ENCODE measurements at places on chromosomes 6 and 20.

GRCh38 chr6:169959136-169960002 lies 207.9 kb downstream of the ERMARD start:
- no peak for DNase-seq

- DNase-seq = peak; percentile 71
Observed at GRCh38 chr6:43129434-43130194, 41.5 kb upstream of the SRF start.

DNA sequence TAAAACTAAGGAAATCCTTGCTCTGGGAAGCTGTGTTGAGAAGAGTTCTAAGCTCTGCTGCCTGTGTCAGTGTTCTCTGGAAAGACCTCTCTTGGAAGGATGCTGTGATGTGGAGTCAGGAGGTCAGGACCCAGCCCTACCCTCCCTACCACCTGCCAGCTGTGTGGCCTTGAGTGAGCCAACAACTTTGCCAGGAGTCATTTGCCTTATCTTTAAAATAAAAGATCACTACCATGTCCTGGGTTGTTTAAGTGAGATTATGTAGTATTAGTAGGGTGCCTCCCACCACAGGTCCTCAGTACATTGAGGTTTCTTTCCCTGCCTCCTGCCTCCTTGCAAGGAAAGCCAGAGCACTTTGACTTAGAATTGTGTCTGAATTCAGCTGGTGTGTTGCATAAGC lies 64.9 kb downstream of the FOXO3 start:
- DNase-seq = no peak

DNA sequence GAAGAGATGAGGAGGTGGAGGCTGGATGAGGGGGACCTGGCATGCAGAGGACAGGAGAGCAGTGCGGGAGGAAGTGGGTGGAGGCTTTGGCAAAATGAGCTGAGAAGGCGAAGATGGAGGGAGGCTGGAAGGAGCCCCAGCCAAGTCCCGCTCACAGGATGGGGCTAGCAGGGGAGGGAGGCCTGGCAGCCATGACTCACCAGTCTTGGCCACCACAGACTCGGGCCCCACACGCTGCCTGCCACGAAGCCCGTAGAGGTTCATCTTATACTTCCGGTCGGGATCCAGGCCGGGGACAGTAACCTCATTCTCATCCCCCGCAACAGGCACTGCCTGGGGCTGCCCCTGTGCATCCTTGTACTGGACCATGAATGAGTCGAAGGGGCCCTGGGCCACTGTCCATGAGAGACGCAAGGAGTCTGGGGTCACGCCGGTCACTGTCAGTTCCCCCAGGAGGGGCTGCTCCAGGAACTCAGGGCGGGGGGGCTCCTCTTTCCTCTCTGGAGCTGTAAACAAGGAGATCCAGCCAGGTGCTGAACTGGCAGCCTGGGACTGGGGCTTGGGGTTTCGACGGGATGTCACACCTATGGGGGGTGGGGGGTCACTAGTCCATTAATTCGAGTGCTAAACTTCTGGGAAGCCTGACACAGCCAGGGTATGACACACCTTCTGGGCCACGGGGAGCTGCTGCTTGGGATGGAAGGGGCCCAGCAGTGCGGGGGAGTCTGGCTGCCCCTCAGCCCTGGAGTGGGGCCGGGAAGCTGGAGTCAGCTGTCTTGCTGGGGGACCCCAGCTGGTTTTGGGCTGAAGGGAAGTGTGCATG lies 27.8 kb downstream of the TNXB start:
- DNase-seq = no peak

- DNase-seq = no peak
Observed at GRCh38 chr6:85458782-85459181, 8.9 kb downstream of the NT5E start.

- DNase-seq = no peak
Observed at GRCh38 chr20:49323622-49324238, 45.9 kb upstream of the ZNFX1 start.

DNA sequence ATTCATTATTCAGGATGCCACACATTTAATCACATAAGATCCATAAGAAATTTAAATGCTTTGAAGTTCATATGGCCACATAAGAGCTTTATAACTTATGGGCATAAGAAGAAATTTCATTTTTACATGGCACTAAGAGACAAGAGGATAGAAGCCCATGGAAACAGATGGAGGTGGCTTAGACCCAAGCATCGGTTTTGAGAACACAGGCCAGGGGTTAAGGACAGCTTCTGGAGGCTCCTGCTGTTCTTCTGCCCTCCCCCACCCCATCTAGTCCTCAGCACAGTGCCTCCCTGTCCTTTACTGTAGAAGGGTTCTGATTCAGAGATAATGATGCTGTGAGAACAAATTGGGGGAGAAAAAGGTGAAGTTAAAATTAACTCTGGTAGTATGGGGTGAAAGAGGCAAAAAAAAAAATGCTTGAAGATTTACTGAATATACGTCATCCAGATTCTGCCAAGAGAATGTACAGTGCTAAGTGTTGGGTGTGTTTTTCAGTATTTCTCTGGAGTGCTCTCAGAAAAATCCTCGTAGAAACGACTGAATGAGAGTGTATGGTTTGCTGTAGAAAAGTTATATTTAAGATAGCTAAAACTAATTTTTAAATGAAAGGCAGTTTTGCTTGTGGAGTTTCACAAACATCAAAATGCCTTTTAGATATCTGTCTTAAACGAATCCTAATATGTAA lies 539.7 kb downstream of the QKI start:
- DNase-seq = no peak

- no peak for DNase-seq
Observed at GRCh38 chr20:13613917-13614316, 24.8 kb downstream of the TASP1 start.

DNA sequence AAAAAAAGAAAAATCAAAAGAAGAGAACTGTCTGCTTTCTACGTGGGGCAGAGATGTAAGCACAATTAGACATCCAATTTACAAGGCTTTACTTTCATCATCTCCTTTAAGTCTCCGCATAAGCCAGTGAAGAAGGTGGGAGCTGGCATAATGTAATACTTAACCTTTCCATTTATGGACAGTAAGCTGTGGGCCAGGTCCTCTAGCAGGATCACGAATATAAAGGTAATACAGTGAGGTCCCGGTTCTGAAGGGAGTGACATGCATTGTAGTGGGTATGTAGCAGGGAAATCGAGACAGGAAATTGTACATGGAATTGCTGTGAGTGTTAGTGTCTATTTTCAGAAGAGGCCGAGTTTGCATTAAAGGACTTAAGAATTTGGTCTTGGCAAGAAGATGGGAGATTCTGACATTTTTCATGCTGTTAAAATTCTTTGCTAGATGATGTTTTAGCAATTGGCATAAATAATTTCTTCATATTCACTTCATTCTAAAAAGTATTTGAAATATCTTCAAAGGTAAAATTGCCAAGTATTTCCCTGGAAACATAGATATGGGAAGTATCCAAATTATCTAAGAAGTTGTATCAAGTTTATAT lies 20.4 kb upstream of the POPDC3 start:
- no peak for DNase-seq

- DNase-seq = no peak
Observed at GRCh38 chr6:160789263-160790027, 87.4 kb downstream of the PLG start.

DNA sequence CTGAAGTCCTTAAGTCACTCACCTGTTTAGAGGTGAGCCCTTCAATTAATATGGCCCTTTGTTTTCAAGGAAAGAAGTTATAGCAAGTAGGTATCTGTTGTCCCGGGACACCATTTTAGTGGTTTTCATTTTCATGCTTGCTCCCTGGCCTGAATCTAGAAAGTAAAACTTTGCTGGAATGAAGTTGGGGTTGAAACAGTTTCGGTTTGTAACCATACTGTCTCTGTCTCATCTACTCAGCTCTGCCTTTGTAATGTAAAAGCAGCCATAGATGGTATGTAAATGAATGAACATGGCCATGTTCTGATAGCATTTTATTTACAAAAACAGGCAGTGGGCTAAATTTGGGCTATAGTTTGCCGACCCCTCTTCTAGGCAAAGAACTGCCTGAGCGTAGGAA lies 64.9 kb upstream of the GNRH2 start:
- no peak for DNase-seq

- no peak for DNase-seq
Observed at GRCh38 chr20:3863317-3863716, 16.7 kb downstream of the MAVS start.

- no peak for DNase-seq
Observed at GRCh38 chr20:10788055-10788454, 114.3 kb upstream of the JAG1 start.

- no peak for DNase-seq
Observed at GRCh38 chr6:63713332-63713731, 77.7 kb downstream of the PHF3 start.

GRCh38 chr6:13384966-13385365 lies 56.6 kb upstream of the TBC1D7 start:
- DNase-seq = peak; percentile 67

DNA sequence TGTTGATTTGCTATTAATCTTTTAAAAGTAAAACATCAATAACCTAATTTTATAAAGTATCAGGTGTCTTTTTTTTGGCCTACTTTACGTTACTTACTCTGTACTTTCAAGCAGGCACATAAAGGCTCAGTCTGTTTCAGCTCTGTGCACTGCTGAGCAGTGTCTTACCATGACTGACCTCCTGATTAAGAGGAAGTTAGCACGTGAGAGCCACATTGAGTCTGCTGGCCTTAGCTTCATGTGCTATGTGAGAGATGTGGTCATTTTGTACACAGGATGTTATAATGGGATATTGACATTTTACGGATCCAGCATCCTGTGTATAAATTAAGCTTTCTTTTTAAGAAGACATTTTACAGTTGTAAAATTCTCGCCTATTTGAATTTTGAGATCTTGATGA lies 31.9 kb downstream of the ARID1B start:
- peak; percentile 32 for DNase-seq

DNA sequence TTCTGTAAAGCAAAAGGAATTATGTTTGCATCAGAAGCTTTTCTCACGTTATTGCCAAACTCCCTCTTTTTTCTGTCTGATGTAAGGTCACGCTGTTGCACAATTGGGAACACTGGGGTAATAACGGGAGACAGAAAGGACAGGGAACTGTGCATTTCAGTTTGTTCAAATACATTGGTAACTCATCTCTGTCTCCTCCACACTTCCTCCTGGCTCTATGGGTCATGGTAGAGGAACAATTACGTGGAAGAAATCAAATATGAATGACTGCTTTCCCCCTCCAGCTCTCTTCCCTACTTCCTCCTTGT lies 132.2 kb upstream of the TNFAIP3 start:
- no peak for DNase-seq

GRCh38 chr20:58702161-58702510 lies 9.5 kb downstream of the NPEPL1 start:
- no peak for DNase-seq
